ENCODE measurements at places on chromosomes 6 and 20.

DNA sequence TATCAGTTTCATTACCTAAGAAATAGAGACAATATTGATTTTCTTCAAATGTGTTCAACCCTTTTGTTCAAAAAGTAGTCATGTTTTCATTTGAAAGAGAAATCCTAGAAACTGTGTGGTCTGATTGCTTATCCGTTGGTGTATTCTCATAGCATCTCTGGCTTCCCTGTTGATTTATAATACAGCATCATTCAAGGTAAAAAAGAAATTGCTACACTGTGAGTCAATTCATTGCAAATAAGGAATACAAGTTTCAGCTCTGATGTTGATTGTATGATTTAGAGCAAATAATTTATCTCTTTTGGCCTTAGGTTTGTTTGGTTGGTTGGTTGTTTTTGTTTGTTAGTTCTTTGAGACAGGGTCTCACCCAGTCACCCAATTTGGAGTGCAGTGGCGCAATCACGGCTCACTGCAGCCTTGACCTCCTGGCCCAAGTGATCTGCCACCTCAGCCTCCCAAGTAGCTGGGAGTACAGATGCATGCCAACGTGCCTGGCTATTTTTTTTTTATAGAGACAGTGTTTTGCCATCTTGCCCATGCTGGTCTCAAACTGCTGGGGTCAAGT, 185.5 kb upstream of the TNFAIP3 start:
- no peak for DNase-seq

GRCh38 chr20:49571553-49571835, 3.6 kb upstream of the PTGIS start:
- DNase-seq, result no peak

DNA sequence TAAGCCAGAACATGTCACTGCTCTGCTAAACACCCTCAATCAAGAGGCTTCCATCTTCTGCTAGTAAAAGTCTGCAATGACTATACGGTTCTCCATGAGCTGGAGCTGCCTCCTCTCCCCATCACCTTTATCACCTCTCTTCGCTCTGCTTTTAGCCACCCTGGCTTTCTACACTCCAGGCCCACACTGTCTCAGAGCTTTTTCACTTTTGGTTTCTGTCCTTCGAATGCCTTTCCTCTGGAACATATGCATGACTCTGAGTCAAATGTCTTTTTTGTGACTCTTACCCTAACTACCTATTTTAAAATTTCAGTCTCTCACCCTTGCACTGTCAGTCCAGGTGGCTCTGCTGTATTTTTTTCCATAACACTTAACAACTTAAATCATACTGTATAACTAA, 525.4 kb upstream of the RNF217 start:
- no peak for DNase-seq

GRCh38 chr6:408599-409102, 17.1 kb downstream of the IRF4 start:
- no peak for DNase-seq

- DNase-seq, result no peak
These were observed 44.0 kb upstream of the UBR2 start for GRCh38 chr6:42519779-42520178.

- no peak for DNase-seq
These were observed 218.3 kb upstream of the DTNBP1 start for GRCh38 chr6:15881150-15881549.

GRCh38 chr6:125116710-125117109, 36.9 kb upstream of the TPD52L1 start:
- no peak for DNase-seq

- DNase-seq, result no peak
These were observed 8.5 kb upstream of the MAFB start for GRCh38 chr20:40697541-40697940.

DNA sequence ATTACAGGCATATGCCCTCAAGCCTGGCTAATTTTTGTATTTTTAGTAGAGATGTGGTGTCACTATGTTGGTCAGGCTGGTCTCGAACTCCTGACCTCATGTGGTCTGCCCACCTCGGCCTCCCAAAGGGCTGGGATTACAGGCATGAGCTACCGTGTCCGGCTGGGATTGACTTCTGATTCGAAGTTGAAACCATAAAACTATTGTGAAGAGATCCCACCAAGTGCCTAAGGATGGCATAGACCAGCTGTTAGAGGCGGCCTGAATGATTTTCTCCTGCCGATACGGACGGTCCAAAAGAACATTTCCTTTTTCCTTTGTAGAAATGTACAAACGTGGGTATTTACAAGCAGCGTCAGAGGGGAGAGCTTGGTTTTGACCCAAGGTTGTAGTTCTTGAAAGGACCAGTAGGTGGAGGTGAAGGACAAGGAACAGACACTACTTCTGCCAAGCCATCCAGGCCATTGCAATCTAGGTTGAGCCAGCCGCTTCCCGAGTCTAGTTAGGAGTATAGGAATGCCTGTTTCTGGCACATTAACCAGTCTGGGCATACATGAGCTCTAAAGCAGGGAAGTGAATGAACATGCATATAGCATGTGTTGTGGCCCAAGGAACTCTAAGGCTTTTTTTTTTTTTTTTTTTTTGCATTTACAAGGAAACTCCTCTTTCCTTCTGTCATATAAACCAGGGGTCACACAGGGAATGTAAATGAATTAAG, 29.0 kb downstream of the MOCS3 start:
- peak; percentile 73 for DNase-seq

DNA sequence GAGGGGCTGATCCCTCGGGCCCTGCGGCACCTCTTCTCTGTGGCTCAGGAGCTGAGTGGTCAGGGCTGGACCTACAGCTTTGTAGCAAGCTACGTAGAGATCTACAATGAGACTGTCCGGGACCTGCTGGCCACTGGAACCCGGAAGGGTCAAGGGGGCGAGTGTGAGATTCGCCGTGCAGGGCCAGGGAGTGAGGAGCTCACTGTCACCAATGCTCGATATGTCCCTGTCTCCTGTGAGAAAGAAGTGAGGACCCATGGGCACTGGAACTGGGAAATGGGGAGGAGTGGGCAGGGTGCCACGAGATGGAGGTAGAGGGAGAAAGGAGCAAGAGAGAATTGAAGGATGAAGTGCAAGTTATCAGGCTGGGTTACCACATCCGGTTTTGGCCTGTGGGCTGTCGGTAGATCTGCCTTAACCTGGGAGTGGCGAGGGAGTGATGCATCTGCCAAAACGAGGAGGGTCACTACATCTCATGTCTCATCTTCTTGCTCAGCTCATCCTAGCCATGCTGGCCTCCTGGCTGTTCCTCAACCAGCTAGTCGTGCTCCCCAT, 5.4 kb upstream of the PHF1 start:
- DNase-seq, result no peak

DNA sequence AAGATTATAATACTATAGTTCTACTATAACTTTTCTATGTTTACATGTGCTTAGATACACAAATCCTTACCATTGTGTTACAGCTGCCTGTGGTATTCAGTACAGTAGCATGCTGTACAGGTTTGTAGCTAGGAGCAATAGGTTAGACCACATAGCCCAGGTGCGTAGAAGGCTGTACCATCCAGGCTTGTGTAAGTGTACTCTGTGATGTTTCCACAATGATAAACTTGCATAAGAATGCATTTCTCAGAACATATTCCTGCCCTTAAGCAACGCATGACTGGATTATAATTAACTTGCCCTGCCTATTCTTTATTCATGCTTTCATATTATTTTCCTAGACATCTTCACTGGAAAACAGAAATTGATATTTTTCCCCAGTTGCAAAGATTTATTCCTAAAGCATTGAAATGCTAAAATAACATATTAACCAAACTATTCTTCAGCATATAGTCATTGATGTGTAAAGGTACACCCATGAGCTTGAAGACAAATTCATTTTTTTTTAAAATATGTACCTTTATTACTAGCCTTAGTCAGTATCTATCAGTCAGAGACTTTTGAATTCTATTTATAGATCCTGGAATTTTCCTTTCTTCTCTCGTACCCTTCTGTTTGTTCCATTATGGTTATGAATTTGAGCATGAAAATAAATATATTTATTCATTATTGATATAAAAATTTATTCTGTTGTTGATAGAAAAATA, 7.2 kb upstream of the CTAGE9 start:
- DNase-seq, result no peak

DNA sequence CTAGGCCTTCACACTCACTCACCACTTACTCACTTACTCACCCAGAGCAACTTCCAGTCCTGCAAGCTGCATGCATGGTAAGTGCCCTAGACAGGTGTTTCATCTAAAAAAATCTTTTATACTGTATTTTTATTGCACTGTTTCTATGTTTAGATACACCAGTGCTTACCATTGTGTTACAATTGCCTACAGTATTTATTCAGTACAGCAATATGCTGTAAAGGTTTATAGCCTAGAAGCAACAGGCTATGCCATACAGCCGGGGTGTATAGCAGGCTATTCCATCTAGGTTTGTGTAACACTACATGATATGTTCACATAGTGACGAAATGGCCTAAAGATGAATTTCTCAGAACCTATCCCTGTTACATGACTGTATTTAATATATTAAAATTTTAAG, 37.1 kb upstream of the KCNK5 start:
- no peak for DNase-seq

- no peak for DNase-seq
These were observed 9.3 kb upstream of the KCNK15 start for GRCh38 chr20:44736170-44737021.

GRCh38 chr6:77371748-77372147, 91.5 kb downstream of the HTR1B start:
- no peak for DNase-seq

DNA sequence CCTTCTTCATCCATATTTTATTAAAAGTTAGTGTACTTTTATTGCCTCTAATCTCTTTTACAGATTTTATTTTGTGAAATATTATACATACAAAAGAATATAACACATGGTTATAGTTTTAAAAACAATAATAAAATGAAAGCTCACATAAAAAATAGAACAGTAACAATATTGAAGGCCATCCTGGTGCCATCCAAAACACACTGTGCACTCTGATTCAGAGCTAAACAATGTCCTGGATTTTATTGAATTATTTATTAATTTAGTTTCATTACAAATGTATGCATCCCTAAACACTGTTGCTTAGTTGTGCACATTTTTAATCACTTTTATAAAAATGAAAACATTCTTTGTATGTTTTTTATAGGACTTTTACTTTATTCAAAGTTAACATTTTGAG, 32.9 kb downstream of the RNF217 start:
- DNase-seq, result no peak

DNA sequence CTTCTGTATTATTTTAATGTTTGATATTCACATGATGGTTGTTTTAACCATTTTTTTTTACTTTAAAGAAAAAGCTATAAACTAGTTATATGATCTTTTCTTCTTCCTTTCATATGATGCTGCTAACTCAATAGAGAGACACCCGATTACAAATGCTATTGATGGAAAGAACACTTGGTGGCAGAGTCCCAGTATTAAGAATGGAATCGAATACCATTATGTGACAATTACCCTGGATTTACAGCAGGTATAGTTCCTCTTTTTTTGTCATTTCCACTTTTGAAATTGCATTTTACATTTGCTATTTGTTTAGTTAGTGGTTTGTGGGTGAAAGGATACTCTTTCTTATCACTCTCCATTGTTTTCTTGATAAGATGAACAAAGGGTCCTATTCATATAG, 176.7 kb downstream of the LAMA2 start:
- DNase-seq, result no peak

DNA sequence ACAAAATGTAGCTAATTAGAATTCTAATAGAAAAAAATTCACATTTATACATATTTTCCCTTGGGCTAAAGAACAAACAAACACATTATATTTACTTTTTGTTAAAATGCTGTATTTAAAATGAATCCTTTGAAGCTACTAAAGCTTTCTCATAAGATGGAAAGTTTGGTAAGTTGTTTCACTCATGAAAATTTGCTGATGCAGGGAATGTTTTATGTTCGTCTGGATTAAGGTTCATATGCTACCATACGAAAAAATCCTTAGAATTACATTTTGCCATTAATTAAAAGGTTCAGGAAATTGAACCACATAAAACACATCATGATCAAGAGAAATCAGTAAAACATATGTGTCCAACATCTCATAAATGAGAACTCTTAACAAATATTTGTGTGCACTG, 62.2 kb downstream of the SMLR1 start:
- DNase-seq, result no peak

DNA sequence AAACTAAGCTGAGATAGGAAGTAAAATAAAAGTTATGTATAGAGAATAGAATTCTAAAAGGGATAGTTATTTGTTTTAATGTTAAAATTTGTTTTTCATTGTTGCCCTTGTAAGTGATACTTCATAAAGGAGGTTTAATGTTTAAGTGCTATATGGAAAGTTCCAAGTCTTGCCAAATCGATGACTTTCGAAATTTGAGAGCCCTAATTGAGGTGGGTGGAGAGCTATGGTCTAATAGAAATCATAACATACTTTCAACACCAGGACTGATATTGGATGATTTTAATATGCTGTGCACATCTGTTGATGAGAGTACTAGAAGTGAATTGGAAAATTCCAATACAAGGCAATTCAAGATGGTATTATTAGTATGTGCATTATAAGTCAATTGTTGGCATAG, 64.6 kb downstream of the RNF144B start:
- DNase-seq, result no peak

DNA sequence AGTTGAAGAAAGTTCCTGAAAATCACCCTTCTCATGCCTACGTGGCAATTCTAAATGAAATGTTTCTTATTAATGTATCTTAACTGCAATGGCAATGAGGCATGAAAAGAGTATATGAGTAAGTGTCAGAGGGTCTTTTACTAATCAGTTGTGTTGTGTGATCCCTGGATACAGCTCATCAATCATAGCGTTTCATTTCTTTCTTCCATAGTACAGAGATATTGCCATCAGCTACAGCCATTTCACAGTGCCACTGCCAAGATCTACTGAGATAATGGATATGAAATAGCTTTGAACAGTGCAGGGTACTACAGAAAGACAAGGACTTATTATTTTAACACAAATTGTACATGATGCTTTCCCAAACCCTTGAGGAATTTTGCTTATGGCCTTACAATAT, 450.8 kb downstream of the KHDRBS2 start:
- DNase-seq, result no peak

DNA sequence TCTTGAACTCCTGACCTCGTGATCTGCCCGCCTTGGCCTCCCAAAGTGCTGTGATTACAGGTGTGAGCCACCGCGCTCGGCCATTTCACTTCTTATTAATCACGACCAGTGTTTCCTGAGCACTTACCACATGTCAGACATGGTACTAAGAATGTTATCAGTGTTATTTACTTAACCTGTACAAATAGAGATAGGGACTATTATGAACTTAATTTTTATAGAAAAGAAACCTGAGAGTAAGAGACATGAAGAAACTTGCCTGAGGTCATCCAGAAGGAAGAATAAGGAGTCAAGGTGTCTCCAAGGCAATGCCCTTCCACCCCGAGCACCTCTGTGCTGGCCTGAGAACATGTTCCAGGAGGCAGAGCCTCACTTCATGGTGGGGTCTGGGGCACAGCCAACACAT, 29.3 kb upstream of the EZR start:
- DNase-seq, result no peak

DNA sequence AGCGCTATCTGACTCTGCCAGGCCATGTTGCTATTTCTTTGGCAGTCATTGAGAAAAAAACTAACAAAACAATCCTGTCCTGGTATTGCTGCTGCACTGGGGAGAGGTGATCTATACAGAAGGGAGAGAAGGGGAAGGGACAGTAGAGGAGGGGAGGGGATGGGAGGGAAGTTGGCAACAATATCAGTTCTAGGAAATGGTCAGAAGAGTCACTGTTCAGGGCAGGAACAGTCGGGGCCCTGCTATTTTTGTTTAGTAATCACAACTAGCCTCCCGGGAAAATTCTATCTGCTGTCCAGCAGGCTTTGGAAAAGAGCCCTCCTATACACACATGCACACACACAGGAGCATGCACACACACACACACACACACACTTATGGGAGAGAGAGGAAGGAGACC, 142.3 kb upstream of the CARMIL1 start:
- DNase-seq, result no peak

Measured in GM13977 (cell line).